Activated CD8-positive, alpha-beta memory T cell treated with anti-CD3 and anti-CD28 coated beads, Interleukin-2, amount 50 U/mL, for 4 hours (primary cell): ENCODE measurements at places on chromosomes 5 and 9.

- no peak for DNase-seq
These were observed 321.9 kb downstream of the CDK5RAP2 start for GRCh38 chr9:120258096-120258495.

DNA sequence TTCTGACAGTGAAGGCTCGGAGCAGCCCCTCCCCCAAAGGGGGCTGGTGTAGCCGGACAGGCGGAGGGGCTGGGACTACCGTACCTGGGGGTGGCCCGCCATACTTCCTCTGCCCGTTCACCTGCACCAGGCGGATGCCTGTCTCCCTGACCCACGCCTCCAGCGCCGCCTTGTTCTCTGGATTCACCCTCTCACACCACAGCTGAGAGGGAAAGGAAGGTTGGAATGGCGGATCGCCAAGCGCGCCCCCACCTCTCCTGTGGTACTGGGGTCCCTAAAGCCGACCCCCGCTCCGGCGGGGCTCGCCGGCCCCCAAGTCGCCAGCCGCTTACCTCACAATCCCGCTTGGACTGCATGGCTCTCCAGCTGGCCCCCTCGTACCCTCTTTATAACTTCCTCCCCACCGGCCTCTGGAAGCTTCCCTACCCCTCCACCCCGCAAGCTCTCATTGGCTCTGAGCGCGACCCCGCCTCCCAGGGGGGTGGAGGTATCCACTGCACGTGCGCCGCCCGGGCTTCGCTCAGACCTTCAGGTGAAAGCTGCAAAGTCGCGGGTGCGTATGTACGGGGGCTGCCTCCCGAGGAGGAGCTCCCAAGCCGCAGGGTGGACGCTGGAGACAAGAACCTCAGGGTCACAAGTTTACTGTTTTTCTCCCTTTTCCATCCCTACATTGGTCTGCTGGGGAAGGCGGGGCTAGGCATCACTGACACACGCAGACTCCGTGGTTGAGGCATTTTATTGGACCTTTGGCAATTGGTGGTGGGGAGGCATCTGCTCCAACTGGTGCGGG, at the start of gene DND1:
TSS of gene DND1 (minus strand) at position 390 of the 790 bp plus-strand sequence. CDS start at position 356, 34 bp downstream.
- DNase-seq, result no peak

GRCh38 chr5:141475625-141476131, at the start of gene PCDHGC3:
Gene PCDHGC3, plus strand, starts transcription at chr5:141475966. Its CDS starts 151 bp downstream, at chr5:141476117.
- DNase-seq, result peak; percentile 24

DNA sequence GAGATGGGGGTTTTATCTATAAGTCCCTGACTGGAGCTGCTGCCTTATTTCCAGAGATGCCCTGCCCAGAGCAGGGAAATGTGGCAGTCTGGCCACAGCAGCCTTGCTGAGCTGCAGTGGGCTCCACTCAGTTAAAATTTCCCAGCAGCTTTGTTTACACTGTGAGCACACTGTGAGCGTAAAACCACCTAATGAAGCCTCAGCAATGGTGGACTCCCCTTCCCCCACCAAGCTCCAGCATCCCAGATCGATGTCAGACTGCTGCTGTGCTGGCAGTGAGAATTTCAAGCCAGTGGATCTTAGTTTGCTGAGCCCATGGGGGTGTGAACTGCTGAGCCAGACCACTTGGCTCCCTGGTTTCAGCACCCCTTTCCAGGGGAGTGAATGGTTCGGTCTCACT, 208.7 kb upstream of the RAI14 start:
- DNase-seq, result no peak

DNA sequence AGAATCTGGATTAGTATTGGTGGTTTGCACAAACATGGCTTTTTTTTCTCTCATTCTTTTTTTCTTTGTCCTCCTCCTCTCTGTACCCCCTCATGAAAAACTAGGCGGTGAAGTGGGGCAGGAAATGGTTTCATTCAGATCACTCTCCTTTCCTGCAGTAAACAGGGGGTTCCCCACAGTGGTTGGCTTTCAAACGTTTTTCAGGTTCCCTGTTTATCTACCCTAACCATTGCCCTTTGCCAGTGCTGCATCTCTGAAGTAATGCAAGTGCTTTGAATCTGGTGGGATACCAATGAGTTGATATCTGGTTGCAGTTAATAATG, 29.8 kb downstream of the NR4A3 start:
- DNase-seq, result no peak

GRCh38 chr5:68178579-68178978, 37.0 kb upstream of the PIK3R1 start:
- DNase-seq, result no peak

GRCh38 chr9:110143485-110143884, 64.5 kb downstream of the C9orf152 start:
- DNase-seq, result no peak

GRCh38 chr9:129478961-129479630, 141.8 kb downstream of the C9orf50 start:
- no peak for DNase-seq

- DNase-seq, result no peak
These were observed 81.9 kb upstream of the RPS23 start for GRCh38 chr5:82360022-82360421.

GRCh38 chr9:115411516-115411915, 293.6 kb upstream of the TNC start:
- DNase-seq, result no peak

DNA sequence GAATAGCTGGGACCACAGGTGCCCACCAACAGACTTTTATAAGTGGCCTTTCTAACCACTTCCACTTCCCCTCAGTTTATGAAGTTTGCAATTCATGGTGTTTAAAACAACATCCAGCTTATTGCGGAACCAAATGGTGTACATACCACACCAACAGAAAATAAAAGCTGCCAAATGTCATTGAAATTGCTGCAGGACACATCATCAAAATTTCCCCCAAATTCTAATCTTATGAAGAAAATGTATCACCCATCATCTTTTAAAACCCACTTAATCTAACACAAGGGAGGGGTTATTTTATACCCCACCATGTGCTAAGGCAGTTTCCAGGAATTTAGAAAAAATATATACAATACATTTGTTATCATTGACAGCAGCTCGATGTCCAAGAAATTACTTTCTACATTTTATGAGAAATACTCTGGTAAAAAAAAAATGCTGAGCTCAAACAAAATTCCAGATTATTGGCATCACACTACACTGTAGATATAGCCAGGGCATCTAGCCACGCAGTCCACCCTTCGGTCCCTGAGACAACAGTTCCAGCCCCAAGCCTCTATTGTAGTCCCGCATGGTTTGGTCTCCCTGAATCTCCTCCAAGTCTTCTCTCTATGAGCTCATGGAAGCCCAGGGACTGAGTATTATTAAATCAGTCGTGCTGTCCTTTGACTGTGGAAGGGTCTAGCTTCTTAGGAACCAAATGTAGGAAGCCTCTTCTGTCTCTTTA, 372.8 kb upstream of the SLC30A5 start:
- DNase-seq, result no peak

- no peak for DNase-seq
These were observed 660.6 kb upstream of the CHD1 start for GRCh38 chr5:99589424-99589823.

DNA sequence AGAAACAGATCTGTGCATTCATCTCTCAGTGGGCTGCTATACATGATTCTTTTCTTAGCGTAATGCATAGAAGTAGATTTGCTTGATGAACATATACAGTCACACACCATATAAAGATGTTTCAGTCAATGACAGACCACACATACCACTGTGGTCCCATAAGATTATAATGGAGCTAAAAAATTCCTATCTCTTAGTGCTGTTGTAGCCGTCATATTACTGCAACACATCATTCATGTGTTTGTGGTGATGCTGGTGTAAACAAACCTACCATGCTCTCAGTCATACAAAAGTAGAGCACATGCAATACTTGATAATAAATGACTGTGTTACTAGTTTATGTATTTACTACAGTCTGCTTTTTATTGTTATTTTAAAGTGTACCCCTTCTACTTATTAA, 214.3 kb downstream of the ARHGAP26 start:
- no peak for DNase-seq

- no peak for DNase-seq
These were observed 340.4 kb downstream of the RASEF start for GRCh38 chr9:82722561-82722960.

- DNase-seq, result no peak
These were observed 30.8 kb upstream of the SLC12A2 start for GRCh38 chr5:128052780-128053179.

- no peak for DNase-seq
These were observed 231.6 kb downstream of the SLF1 start for GRCh38 chr5:94849821-94850736.
